ENCODE measurements at places on chromosomes 1 and 21.
A peak's percentile ranks its signal among the peaks of the same experiment; 100 is the strongest.

DNA sequence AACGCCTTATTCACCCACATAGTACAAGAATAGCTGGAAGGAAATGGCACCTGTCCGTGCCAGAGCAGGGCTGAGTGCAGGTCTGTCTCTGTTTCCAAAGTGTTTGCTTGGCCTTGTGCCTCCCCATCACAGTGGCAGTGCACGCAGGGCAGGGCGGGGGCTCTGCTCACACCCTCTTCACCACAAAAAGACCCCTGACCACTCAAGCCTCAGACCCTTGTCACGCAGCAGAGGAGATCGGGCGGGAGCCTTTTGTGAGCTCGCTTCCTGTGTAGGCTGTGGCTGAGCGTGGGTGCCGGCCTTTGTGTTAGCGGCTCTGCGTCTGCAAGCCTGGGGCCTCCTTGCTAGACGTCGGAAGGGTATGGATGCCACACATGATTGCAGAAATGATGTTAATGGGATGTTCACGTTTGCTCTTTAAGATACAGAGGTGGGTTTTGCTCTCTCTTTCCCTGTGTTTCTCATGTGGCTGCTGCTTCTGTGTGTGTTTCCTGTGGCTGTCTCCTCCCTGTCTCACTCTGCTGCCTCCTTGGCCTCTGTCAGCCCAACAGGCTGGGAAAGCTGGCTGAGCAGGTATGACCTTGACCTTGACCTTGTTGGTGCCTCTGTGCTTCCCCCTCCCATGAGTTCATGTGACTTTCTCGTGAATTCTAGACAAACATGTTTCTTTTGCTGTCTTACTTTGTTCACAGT is 45.4 kb downstream of the S100B start:
- no peak for DNase-seq

GRCh38 chr1:195733826-195734225 is 874.4 kb downstream of the KCNT2 start:
- DNase-seq = no peak

DNA sequence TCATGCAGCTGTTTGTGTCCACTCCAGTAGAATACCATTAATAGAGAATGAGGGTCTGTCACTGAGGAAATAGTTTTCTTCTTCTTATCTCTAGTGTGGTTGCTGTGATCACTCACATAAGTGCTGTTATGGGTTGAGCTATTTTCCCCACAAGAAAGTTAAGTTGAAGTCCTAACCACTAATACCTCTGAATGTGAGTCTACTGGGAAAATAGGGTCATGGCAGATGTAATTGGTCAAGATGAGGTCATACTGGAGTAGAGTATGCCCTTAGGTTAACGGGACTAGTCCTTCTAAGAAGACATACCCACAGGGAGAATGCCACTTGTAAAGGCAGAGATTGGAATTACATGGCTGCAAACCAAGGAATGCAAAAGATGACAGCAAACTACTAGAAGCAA is 70.5 kb upstream of the COL24A1 start:
- no peak for DNase-seq

DNA sequence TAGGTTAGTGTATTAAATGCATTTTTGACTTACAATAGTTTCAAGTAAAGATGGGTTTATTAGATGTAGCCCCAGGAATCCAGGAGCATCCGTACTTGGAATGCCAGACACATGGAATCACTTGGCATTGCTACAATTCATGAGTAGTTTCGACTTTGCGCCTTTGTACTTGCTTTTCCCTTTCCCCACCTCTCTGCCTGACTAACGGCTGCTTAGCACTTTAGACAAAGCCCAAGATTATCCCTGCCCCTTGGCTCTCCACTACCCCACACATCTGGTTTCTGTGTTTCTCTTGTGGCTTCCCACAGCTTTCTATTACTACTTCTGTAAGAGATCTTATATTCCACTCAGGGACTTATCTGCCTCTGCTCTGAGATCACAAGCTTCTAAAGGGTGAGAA is 397.7 kb upstream of the POU3F1 start:
- no peak for DNase-seq

- DNase-seq = no peak
Measured at GRCh38 chr1:7014640-7014930, 229.3 kb downstream of the CAMTA1 start.

DNA sequence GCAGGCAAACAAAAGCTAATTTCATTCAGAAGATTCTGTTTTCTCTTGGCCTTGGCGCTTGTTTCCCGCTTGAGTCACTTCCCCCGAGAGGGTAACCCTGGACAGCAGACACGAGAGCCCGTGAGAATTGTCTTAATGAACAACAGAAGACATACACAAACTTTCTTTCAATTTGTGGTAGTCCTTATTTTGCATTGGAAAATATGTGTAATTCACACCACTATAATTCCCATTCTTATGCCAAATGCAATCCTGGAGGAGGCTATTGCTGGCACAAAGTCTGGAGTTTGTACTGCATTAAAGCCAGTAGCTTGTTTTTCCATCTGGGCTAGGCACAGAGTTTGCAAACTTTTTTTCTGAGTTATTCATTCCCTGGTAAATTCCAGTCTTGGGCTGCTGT is 109.8 kb upstream of the IVNS1ABP start:
- no peak for DNase-seq

- peak; percentile 64 for DNase-seq
Measured at GRCh38 chr1:107964336-107965109, 457 bp downstream of the VAV3 start.
